ENCODE measurements at places on chromosomes 12 and 14. TPM values are rescaled to one million over a fixed set of nuclear protein-coding genes. Genes with fewer than 3 reads are reported as not detected.

CNTN1 gene
- not detected for total RNA-seq

CIROP gene
- not detected for total RNA-seq

OR4E2 gene
- total RNA-seq: not detected

OR10G3 gene
- total RNA-seq: not detected

LRTM2 gene
- total RNA-seq: not detected

USP44 gene
- 0.59 TPM for total RNA-seq

MUCL1 gene
- 5.9 TPM for total RNA-seq

TAS2R8 gene
- not detected for total RNA-seq

SAMD15 gene
- 0.43 TPM for total RNA-seq

FAM186B gene
- 2.3 TPM for total RNA-seq

STRAP gene
- total RNA-seq: 109 TPM

LMNTD1 gene
- total RNA-seq: not detected

PRR4 gene
- total RNA-seq: 3.1 TPM

All from natural killer cell treated with Interleukin-12 subunit alpha and Interleukin-12 subunit beta and Interleukin-15 and Interleukin-18, amount 100 ng/mL, for 72 hours (primary cell).